ENCODE measurements at places on chromosomes 11 and 22.
A peak's percentile ranks its signal among the peaks of the same experiment; 100 is the strongest.

- no peak for DNase-seq
Measured at GRCh38 chr11:68342459-68343158, 30.2 kb downstream of the LRP5 start.

GRCh38 chr11:28107750-28108618 is at the start of the genes KIF18A and METTL15:
KIF18A (minus strand) TSS chr11:28108156; CDS start chr11:28097947, 10,209 bp downstream.
METTL15 (plus strand) TSS chr11:28108388; CDS start chr11:28113335, 4,947 bp downstream.
- DNase-seq: peak; percentile 97

DNA sequence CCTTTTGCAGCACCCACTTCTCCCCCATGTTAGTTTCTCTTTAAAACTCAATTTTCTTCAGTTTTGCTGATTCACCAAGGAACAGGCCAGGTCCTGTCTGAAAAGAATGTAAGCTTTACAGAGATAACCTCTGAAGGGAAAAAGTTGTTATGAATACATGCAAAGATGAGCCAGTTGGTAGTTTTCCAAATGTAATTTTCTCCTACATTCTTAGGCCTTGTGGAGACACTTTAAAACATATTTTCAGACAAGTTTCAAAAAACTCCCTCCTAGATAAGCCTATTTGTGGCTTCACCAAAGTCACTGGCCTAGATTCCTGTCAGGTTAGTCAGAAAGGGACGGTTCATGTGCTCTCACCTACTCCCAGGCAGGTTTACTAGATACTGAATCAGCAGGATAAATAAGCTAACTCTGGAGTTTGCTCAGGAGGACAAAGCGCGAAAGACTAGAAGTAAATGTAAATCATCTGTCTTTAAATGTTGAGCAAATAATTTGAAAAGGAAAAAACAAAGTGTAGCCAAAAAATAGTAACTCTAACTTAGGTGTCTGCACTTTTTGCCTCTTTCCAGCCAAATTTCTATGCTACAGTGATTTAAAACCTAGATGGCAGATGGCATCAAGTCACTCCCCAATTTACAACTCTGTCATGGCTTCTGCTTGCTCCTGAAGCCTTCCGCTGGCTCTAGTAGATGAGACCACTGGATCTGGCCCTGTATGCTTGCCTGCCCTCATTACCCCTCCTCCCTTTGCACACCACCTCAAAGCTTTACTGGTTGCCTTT is 4.9 kb upstream of the ATP6V1E1 start:
- DNase-seq: no peak

- DNase-seq: no peak
Measured at GRCh38 chr22:29948385-29948769, 65.4 kb downstream of the MTMR3 start.

- DNase-seq: no peak
Measured at GRCh38 chr22:44928711-44929358, 81.0 kb downstream of the PHF21B start.
